ENCODE measurements at places on chromosomes 5 and 9. TPM values are rescaled to one million over a fixed set of nuclear protein-coding genes. Genes with fewer than 3 reads are reported as not detected.
A peak's percentile ranks its signal among the peaks of the same experiment; 100 is the strongest.

GRCh38 chr5:17898766-17899165 is 264.5 kb downstream of the TAF11L14 start:
- DNase-seq, result no peak

- peak; percentile 3 for DNase-seq
These were observed 100.5 kb upstream of the SNX2 start for GRCh38 chr5:122674385-122674784.

GRCh38 chr5:40823459-40823858 is 11.6 kb downstream of the RPL37 start:
- DNase-seq, result no peak

GRCh38 chr5:97297063-97297703 is 114.1 kb upstream of the RIOK2 start:
- DNase-seq, result peak; percentile 56

GRCh38 chr5:66828046-66828547 is 231.9 kb downstream of the MAST4 start:
- no peak for DNase-seq

- DNase-seq, result no peak
These were observed 280.1 kb upstream of the DMRT1 start for GRCh38 chr9:561427-561826.

DNA sequence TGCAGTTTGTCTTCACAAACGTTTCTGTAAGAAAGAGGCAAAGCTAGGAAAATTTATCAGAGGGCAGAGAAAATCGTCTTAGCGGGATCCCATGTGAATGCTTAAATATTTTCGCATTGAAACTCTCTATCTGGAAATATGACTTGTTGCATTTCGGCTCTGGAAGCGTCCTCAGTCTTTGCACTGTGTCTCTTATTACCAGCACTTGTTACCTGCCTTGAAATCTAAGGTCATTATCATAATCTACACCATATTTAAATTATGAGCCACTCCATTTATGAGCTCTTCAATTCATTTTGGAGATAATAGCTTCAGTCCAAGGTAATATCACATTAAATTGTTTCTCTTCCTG is 1.4 kb downstream of the EGFLAM start:
- DNase-seq, result no peak

DNA sequence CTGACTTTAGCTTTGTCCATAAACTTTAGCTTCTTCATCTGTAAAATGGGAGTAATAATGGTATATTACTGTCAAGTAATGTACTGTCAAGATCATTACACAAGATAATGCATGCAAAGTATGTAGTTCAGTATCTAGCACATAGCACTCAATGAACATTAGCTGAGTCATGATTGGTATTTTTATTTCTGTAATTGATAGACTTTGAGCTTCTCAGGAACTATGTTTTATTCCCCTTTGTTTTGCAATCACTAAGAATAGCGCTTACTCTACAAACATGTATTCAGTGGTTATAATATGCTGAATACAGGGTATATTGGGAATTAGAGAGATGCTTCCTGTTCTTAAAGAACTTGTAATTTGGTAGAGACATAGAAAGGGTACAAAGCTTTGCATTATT is 142.3 kb upstream of the KLF9 start:
- no peak for DNase-seq

DNA sequence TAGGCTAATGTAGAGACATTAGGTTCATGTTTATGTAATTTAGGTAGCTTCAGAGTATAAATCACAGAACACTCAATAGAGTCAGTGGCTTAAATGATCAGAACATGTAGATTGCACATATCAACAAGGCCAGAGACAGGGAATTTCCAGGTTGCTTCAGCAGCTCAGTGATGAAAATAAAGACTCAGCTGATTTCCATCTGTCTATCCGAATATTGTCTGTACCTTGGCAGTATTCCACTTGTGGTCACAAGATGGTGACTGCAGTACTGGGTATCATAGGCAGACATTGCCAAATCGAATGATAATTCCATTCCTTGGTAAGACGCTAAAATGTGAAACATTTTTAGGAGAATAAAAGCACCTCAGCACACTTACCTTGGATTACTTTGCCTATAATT is 702.2 kb downstream of the MAT2B start:
- no peak for DNase-seq

DNA sequence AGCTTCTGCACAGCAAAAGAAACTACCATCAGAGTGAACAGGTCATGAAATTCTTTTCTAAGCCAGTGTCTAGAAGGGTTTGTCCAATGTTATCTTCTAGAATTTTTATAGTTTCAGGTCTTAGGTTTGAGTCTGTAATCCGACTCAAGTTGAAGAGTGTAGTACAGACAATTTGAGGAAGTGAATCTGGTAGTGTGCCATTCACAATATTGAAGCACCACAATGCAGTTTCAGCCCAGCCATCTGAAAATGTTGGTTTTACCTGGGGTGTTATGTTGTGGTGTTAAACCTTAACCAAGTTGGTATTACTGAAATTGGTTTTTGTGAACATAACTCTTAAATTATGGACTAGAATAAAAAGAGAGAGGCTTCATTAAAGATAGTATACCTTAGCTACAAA is 77.2 kb downstream of the ADAMTS16 start:
- DNase-seq, result no peak

- DNase-seq, result peak; percentile 96
These were observed 1.5 kb downstream of the KLF9 start for GRCh38 chr9:70412832-70413463.

DNA sequence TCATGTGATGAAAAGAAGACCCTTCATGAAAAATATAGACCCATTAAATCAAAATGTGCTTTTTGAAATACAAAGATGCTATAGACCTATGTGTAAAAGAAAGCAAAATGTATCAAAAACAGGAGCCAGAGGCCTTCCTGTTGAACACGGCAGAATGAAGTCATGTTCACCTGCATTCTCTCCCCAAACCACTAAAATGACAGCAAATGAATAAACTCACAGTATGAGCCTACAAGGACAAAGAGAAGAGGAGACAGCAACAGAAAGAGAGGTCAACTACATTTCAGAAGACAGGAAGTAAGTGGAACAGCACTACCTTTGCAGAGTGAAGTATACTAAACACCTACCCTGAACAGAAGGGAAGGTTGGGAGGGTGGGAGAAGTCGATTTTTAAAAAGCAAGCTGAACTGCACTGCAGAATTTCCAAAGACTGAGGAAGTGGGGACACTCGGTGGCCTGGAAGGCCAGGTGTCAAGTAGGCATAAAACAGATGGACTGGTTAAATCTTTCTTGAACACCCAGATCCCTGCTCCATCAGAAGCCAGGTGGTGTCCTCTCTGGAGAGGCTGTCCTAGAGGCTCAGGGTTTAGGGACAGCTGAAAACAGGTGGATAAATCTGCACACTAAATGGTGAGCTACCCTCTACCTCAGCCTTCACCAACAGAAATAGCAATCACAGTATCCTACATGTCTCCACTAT is 48.9 kb downstream of the MED27 start:
- no peak for DNase-seq

DNA sequence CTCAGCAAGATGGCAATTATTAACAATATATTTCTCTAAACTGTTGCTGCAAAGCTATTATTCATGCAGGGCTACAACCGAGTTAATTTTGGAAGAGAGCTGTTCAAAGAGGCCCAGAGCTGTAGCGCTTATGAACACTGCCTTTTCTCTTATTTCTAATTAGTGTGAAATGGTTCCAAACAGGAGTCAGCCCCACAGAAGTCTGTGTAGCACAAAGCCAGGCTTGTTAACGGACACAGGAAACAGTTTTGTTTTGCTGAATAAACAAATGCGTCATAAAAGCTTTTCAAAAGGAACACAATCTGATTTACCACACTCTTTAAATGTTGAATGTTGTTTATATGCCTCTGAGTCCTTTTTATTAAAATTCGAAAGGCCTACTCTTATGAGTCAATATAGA is 396.5 kb downstream of the ANXA1 start:
- DNase-seq, result no peak

DNA sequence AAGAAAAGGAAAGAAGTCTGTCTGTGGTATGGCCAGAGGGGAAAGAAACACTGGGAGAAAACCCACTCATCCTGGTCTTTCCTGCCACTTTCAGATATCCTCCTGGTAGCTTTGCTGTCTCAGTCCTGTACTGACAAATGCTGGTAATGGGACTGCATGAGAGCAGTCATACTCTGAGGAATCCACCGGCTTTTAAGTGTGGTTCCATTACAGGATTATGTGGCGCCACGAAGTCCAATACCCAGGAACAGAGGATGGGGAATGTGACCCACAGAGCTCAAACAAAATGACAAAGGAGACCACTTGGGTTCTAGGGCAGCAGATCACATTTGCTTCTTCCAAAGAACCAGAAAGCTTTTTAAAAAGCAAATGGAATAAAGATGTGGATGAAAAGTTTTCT is 26.3 kb upstream of the FBP1 start:
- no peak for DNase-seq

- DNase-seq, result no peak
These were observed 48.9 kb downstream of the SEMA6A start for GRCh38 chr5:116525674-116526073.

- peak; percentile 36 for DNase-seq
These were observed 52.2 kb upstream of the GRAMD2B start for GRCh38 chr5:126370796-126371718.

- DNase-seq, result no peak
These were observed 19.4 kb downstream of the PDCD1LG2 start for GRCh38 chr9:5529683-5530221.

- DNase-seq, result peak; percentile 37
These were observed 63.6 kb downstream of the SNX18 start for GRCh38 chr5:54580997-54581811.

DNA sequence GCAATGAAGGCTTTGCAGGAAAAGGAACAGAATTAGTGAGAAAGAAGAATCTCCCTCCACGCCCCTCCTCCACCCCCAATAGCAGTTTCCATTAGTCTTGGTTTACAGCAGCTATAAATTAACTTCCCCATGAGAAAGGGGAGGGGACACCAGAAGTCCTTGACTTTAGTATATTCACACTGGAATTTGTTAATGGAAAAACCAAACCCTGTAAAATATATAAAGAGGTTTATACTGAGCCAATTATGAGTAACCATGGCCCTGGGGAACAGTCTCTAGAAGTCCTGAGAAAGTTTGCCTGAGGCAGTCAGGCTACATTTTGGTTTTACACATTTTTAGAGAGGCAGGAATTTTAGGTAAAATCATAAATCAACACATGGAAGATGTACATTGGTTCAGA is 88.5 kb downstream of the ALDH1A1 start:
- DNase-seq, result no peak

- no peak for DNase-seq
These were observed 27.1 kb downstream of the CEP72 start for GRCh38 chr5:639253-639530.

DNA sequence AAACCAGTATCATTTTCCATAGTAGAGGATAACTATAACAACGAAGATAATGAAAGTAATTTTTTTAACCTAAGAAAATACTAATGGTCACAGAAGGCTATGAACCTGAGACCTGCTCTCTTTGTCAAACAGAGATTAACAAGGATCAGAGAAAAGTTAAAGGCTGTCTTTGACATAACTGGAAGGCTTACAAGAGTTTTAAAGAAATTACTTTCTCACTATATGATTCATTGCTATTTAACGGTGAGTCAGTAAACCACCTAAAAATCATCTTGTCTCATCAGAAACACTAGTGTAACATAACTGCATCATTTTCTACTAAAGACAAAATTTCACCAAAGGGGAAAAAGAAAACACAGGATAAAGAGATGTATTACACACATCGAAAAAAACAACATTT is 19.3 kb downstream of the MLANA start:
- DNase-seq, result peak; percentile 14

DNA sequence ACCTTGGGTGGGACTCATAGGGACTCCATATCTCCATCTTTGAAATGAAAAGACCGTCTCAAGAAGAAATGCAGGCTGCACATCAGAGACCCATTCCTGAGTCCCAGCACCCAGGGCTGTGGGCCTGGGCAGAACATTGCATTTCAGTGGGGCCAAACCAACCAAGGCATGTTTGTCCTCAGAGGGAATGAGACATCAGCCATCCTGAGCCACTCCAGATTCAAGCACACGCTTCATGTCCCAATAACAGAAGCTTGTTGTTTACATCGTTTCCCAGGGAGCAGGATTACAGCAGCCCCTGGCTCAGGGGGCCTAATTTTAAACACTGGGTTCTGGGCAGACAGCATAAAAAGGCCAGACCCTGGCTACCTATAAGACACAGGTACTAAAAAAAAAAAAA is 24.3 kb downstream of the DUSP1 start:
- no peak for DNase-seq

GRCh38 chr5:109105631-109106267 is 304.0 kb downstream of the PJA2 start:
- DNase-seq, result peak; percentile 66

LCN10 gene
- total RNA-seq, result not detected

GBGT1 gene
- 3.3 TPM for total RNA-seq

ECM2 gene
- total RNA-seq, result 62.2 TPM

IFNA1 gene
- not detected for total RNA-seq

INSL6 gene
- total RNA-seq, result not detected

DBH gene
- total RNA-seq, result not detected

LCN12 gene
- total RNA-seq, result not detected

ZFYVE16 gene
- 38.3 TPM for total RNA-seq

SLCO6A1 gene
- not detected for total RNA-seq

KIF4B gene
- total RNA-seq, result not detected

DNAJB5 gene
- total RNA-seq, result 12.7 TPM
